Left lobe of liver (tissue), 2 donors: ENCODE measurements at places on chromosomes 2 and 18.

- no peak for DNase-seq
These were observed 113.1 kb downstream of the ZNF532 start for GRCh38 chr18:58977801-58978200.

DNA sequence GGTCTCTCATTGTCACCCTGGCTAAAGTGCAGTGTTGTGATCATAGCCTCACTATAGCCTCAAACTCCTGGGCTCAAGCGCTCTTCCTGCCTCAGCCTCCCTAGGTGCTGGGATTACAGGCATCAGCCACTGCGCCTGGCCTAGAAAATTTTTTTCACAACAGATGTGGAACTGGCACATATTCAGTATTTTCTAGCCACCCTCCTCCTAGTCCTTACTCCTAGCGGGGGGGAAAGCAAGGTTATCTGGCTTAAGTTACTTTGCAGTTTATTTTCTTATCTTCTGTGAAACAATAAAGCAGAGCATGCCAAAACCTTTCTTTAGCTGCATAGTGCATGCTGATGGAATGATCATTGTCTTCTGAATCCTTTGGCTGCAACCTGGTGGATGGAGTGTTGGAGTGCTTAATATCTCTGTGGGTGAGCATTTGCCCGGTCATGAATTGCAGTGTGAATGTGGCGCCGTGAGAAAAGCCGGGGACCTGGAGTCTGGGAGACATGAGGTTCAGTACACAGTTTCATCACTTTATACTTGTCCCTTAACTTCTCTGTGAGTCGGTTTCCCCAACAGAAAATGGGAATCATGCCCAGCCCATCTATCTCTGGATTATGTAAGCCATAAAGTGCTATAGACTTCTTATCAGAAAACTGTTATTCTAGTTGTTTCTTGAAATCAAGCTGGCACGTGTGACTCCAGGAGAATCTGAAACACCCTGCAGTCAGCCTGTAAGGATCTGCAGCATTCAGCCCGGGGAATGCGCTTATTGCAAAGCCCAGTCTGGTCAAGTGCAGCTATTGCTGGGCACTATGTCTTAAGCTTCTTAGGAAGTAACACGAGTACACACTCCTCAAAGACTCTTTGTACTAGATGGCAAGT is 38.2 kb upstream of the MAP3K20 start:
- no peak for DNase-seq

GRCh38 chr18:66874812-66875474 is 271.1 kb upstream of the CDH19 start:
- DNase-seq: no peak

DNA sequence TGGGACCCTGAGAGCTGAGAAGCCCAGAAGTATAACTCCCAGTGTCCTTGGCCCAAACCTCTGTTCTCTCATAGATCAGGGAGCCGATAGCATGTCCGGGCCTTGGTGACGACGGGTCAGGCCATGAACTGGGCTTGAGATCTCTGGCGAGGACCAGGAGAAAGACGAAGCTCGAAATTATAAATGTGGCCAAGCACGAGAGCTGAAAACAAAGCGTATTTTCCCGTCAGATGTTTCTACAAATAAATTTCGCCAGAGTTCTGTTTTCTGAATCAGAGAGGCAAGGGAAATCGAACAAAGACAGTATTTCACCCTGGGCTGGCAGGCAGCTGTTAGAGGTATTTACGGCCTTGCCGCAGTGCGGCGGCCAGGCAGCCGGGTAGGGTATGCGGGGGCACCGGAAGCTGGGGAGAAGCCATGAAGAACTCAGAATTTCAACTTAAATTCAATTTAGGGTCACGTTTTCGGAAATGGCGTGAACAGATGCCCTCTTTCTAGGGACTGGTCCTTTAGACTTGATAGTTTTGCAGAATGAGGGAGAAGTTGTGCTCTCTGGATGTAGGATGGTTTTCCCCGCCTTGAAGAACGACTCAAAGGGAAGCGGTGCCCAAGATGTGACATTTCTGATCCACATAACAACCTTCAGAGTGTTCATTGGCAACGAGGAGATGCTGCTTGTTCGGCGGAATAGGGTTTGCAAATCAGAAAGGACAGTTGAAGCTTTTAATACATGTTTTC is 9.6 kb downstream of the HOXD8 start:
- DNase-seq: no peak

DNA sequence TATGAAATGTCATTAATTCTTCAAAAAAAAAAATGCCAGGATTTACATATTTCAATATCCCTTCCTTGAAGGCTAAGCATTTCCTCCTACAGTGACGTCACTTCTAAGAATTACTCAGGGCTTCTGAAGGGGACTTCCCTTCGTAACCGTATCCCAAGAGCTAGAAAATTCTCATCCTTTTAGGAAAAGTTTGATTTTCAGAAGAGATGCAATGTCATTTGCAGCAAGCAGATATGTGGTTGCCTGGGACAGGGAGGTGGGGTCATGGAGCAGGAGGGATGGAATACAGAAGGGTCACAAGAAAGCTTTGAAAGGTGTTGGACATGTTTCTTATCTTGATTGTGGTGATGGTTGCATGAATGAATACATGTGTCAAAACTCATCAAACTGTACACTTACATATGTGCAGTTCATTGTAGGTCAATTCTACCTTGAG is 97.0 kb upstream of the ATL2 start:
- no peak for DNase-seq

- no peak for DNase-seq
These were observed 8.4 kb upstream of the RNF125 start for GRCh38 chr18:32010124-32010721.

- no peak for DNase-seq
These were observed 278.0 kb downstream of the METTL4 start for GRCh38 chr18:2293109-2293839.

GRCh38 chr18:51559902-51560287 is 362.4 kb upstream of the MEX3C start:
- no peak for DNase-seq

- no peak for DNase-seq
These were observed 314.1 kb downstream of the CYRIA start for GRCh38 chr2:16351541-16351940.
